Fibroblast of the aortic adventitia (primary cell): ENCODE measurements at places on chromosomes 7 and 10. TPM values are rescaled to one million over a fixed set of nuclear protein-coding genes. Genes with fewer than 3 reads are reported as not detected.

CNPY1 gene
- total RNA-seq: not detected in 2 replicates

GPR22 gene
- total RNA-seq: not detected in 2 replicates

CRTAC1 gene
- total RNA-seq: not detected in 2 replicates

VSTM4 gene
- total RNA-seq: 4.7 and 6.5 TPM in 2 replicates

ERVW-1 gene
- not detected in 2 replicates for total RNA-seq

SEMA3C gene
- 208 and 319 TPM in 2 replicates for total RNA-seq

ZNRF2 gene
- total RNA-seq: 5.8 and 8.2 TPM in 2 replicates

AGFG2 gene
- 10.7 and 19.3 TPM in 2 replicates for total RNA-seq

GPAM gene
- 8.6 and 10.9 TPM in 2 replicates for total RNA-seq

HSPA14 gene
- total RNA-seq: 13.7 and 19.7 TPM in 2 replicates

AFAP1L2 gene
- 0.18 TPM in 1 of 2 replicates, not detected in the other for total RNA-seq

VGF gene
- not detected in 2 replicates for total RNA-seq

SPDYE2B gene
- 0.16 TPM in 1 of 2 replicates, not detected in the other for total RNA-seq

ZNF438 gene
- total RNA-seq: 2.9 and 8.0 TPM in 2 replicates

PODXL gene
- 2.3 and 7.3 TPM in 2 replicates for total RNA-seq
